Activated naive CD8-positive, alpha-beta T cell treated with anti-CD3 and anti-CD28 coated beads, Interleukin-2, amount 50 U/mL, for 24 hours (primary cell): ENCODE measurements at places on chromosomes 13 and 19.

- peaks cover 65% of the 10 kb centered on the region for H3K4me1 ChIP-seq
- H3K27me3 ChIP-seq, result no peaks in the 10 kb centered on the region
- H3K27ac ChIP-seq, result peak overlapping the region; percentile 52
- DNase-seq, result no peak
- H3K36me3 ChIP-seq, result peaks cover 21% of the 10 kb centered on the region
These were observed 2.3 kb downstream of the GMFG start for GRCh38 chr19:39333507-39333906.

DNA sequence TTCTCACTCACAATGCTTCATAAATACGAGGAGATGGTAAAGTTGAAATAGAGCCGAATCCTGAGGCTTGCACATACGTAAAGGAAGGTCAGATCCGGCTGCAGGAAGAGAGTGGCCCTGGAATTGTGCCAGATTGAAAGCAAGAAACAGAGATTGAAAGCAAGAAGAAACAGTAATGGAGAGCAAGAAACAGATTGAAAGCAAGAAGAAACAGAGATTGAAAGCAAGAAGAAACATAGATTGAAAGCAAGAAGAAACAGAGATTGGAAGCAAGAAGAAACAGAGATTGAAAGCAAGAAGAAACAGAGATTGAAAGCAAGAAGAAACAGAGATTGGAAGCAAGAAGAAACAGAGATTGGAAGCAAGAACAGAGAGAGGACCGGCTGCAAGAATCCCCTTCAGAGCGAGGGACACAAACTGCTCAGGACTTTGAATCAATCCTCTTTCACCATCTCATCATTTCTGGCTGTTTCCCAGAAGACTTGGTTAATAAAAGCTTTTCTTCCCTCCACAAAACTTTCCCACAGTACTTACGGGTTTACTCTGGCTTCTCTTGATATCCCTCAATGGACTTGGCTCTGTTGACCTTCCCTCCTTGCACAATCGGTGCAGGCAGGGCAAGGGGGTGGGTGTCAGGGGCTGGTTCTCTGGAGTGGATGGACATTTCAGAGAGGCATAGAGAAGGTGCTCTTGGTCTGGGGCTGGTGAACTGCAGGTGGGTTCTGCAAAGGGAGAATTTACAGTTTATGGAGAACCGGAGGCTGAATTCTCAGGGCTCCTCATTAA lies 25.5 kb downstream of the OR7A5 start:
- H3K4me1 ChIP-seq, result no peaks in the 10 kb centered on the region
- H3K27ac ChIP-seq, result no peak overlapping the region
- peaks cover 7% of the 10 kb centered on the region for H3K27me3 ChIP-seq
- no peak overlapping the region for H3K4me3 ChIP-seq

DNA sequence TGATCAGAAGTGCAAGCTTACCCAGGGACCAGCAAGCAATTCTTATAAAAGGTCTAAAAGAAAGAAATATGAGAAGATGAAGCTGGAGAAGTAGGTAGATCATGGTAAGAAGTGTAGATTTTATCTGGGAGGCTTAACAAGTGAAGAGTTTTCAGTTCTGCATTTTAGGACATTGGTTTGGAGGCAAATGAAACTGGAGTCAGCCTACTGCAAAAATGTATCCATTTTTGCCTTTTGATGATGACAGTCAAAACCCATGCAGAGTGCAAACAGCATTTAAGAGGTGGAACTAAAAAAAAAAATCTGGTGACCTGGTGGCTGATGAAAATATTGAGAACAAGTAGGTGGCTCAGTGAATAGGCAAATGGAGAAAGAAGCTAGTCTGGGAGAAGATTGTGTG lies 216.9 kb downstream of the DNAJC15 start:
- no peaks in the 10 kb centered on the region for H3K36me3 ChIP-seq
- peaks cover 4% of the 10 kb centered on the region for H3K27me3 ChIP-seq
- H3K4me3 ChIP-seq, result no peak overlapping the region

DNA sequence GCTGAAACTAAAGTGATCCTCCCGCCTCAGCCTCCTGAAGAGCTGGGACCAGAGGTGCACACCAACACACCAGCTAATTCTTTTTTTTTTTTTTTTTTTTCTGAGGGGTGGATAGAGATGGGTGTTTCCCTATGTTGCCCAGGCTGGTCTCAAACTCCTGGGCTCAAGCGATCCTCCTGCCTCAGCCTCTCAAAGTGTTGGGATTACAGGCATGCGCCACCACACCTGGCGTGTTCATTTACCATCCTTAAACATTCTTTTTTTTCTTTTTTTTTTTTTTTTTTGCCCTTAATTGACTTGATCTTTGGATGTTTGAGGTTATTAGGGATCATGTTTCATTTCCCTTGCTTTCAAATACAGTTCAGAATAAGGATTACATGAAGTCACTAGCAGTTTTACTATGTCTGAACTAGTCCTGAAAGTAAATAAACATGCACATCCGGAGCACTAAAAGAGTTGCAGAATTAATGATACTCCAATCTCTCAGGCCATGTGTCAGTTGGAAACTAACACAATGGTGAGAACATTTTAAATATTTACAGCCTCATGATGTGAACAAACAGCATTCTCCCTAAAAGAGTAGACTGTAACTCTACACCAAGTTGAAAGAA lies 10.2 kb downstream of the UTP14C start:
- peaks cover 2% of the 10 kb centered on the region for H3K4me1 ChIP-seq
- H3K27me3 ChIP-seq, result no peaks in the 10 kb centered on the region
- H3K27ac ChIP-seq, result no peak overlapping the region
- no peak for DNase-seq
- H3K36me3 ChIP-seq, result peaks cover 17% of the 10 kb centered on the region

DNA sequence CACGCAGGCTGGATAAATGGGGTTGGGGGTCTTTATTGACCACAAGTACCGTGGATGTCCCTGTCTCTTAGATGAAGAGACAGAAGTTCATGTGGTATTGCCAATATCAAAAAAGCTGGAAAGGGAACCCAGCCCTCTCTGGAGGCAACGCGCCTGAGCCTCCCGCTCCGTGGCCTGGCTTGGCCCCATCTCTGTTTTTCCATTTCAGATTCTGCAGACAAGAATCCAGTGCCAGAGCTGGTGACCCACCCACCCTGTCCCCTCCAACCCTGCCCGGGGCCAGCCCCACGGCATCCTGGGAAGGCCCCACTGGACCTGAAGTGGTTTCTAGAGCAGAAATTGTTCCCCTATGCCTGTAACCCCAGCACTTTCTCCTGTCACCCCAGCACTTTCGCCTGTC lies 57.7 kb downstream of the PTPRS start:
- no peak overlapping the region for H3K27ac ChIP-seq
- H3K36me3 ChIP-seq, result no peaks in the 10 kb centered on the region
- peaks cover 2% of the 10 kb centered on the region for H3K27me3 ChIP-seq
- DNase-seq, result no peak

DNA sequence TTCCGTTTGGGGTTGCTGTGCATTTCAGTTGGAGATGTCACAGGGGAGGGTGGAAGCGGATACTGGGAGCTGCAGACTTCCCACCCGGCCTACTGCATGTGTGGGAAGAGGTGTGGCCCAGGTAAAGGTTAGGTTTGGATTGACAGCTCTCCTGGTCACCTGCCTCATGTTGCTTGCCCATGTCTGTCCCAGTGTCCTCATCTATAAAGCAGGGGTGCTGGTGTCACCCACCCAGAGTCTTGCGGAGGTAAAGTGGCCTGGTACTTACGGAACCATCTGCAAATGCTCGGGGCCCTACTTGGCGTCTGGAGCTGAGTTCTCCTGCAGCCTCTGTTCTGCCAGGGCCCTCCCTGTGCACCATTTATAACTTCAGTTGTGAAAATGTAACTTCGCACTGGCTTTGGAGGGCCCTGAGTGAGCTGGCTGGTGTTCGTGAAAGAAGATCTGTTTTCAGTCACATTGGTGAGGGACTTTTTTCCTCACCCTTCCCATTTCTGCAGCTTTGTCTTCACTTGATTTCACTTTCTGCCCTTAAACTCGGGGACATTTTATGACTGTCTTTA lies 65.1 kb upstream of the TEX29 start:
- peaks cover 62% of the 10 kb centered on the region for H3K36me3 ChIP-seq
- no peaks in the 10 kb centered on the region for H3K27me3 ChIP-seq
- H3K27ac ChIP-seq, result no peak overlapping the region
- DNase-seq, result no peak

- no peak overlapping the region for H3K4me3 ChIP-seq
- H3K27me3 ChIP-seq, result no peaks in the 10 kb centered on the region
- no peak overlapping the region for H3K27ac ChIP-seq
- no peak for DNase-seq
- H3K4me1 ChIP-seq, result peaks cover 11% of the 10 kb centered on the region
- H3K36me3 ChIP-seq, result peaks cover 2% of the 10 kb centered on the region
These were observed 21.9 kb downstream of the ATP11A start for GRCh38 chr13:112711528-112712265.

DNA sequence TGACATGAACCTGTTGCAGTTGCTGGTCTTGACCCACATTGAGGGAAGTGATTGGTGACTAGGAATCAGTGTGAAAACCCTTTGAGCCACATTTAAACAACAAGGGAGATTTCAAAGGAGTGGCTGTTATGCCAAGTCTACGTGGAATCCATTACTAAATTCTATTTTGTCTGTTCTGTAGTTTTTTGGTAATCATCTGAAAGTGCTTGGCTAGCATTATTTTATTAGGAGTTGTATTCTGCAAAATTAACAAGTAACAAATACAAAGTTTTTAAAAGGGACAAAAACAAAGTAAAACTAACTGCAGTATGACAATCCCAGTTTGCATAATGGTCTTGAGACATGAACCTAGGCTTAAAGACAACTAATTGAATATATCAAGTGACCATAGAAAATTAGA lies 14.0 kb upstream of the ZNF780A start:
- H3K36me3 ChIP-seq, result no peaks in the 10 kb centered on the region
- no peak for DNase-seq
- H3K4me3 ChIP-seq, result no peak overlapping the region
- no peak overlapping the region for H3K27ac ChIP-seq
- H3K27me3 ChIP-seq, result peaks cover 2% of the 10 kb centered on the region
- H3K4me1 ChIP-seq, result no peaks in the 10 kb centered on the region

DNA sequence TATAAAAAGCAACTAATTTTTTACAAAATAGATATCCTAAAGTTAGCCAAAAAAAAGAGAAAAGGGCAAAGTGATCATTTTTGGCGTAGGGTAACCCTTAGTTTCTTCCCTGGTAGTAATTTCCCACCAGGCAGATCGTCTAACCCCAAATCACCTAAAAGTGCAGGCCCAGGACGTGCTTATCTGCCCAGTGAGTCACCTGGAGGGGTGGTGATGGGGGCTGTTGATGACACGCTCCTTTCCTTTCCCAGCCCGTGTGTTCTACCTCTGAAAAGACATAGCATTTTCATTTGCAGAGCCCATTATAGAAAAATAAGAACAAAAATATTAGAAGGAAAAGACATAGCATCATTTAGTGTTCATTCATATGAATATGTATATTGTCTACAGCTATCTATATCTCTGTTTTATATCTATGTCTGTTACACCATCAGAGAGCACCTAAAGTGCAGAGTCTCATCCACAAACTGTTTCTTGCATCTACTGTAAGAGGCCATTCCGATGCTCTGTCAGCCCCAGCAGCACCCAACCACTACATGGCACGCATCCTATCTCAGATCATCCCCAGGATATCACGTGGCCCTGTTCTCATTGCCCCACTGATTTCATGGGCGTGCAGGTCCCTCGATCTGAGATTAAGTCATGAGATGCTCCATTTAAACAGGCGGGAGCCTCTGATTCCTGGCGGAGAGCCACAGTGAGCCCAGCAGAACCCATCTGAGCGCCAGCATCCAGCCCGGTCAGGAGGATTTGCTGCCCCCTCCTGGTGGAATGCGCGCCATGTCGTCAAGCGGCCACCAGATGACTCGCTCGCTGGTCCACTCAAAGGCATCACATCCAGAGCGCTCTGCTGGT lies 8.5 kb upstream of the LILRB3 start:
- H3K4me1 ChIP-seq, result peaks cover 6% of the 10 kb centered on the region
- peak; percentile 96 for DNase-seq
- H3K27me3 ChIP-seq, result peaks cover 33% of the 10 kb centered on the region

DNA sequence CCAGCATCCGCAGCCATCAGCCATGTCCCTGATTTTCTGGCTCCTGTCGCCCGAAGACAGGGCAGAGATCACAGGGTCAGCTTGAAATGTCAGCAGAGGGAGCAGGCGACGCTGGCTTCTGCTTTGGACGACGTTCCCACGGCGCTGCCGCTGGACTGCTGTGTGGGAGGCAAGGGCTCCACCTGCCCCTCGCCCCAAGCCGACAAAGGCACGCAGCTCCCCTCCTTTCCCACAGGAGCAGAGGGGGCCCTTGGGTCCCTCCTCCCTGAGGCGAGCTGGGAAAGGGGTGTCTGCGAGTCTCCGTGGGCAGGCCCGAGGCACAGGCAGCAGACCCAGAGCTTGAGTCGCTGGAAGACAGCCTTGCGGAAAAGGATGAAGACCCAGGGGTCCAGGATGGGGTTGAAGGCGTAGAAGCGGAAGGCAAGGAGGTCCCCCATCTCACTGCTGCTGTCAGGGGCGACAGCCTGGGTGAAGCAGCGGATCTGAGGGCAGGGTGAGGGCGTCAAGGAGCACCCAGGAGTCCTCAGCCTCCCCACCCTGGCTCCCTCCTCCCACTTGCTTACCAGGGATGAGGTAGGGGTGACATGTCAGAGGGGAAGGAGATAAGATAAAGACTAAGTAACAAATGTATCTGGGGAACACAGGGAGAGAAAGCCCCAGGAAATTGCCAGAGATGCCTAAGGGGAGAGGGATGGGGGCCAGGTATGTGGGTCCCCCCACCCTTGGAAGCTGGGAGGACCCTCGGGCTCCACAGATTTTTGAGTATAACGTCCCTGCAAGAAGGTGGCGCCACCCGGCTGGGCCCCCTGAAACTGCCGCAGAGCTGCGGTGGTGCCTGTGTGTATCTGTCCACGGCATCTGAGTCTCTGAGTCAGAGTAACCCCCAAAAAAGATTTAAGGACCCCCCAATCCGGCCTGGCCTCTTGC lies 3.4 kb downstream of the PTGIR start:
- peaks cover 84% of the 10 kb centered on the region for H3K4me1 ChIP-seq
- no peak for DNase-seq
- H3K4me3 ChIP-seq, result peak overlapping the region; percentile 87
- H3K27me3 ChIP-seq, result no peaks in the 10 kb centered on the region

DNA sequence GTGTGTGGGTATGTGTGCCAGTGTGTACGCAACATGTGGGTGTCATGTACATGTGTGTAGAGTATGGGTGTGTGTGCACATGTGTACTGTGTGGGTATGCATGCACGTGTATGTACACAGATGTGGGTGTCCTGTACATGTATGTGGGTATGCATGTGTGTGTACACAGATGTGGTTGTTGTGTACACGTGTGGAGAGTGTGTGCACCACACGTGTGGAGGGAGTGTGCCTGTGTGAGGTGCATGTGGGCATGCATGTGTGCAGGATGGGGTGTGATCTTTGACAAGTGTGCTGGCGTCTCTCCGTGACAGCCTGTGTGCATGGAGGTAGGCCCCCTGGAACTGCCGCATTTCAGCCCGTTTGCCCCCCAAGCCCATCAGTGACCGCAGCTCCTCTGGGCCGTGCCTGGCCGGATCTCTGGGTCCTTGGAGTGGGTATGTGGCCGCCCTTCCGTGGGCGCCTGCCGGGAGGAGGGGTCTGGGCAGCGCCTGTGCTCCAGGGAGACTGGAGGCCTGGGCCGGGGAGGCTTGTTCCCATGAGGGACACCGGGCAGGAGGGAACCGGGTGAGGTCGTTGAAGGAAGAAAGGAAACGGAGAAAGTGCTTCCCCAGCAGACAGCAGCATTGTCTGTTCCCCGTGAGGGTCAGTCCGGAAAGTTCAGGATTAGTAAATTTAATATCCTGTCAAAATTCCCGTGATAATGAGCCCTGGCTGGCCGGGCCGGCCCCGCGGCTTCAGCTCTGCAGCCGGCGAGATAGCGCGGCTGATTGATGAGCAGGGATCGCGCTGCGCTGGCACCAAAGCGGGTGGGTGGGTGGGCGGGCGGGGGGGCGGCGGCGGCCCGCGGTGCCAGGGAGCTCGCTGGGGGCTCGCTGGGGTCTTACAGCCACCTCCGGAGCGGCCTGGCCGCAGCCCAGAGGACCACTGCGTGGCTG lies 91.1 kb upstream of the SOX1 start:
- no peak overlapping the region for H3K4me3 ChIP-seq
- peaks cover 5% of the 10 kb centered on the region for H3K36me3 ChIP-seq
- no peaks in the 10 kb centered on the region for H3K4me1 ChIP-seq
- H3K27me3 ChIP-seq, result peaks cover 6% of the 10 kb centered on the region
